ENCODE measurements at places on chromosomes 3 and 15. TPM values are rescaled to one million over a fixed set of nuclear protein-coding genes. Genes with fewer than 3 reads are reported as not detected.

GRCh38 chr3:187211532-187212195 is 14.4 kb downstream of the RTP1 start:
- H3K27me3 ChIP-seq = no peaks in the 10 kb centered on the region
- peaks cover 6% of the 10 kb centered on the region for H3K4me1 ChIP-seq
- no peaks in the 10 kb centered on the region for H3K36me3 ChIP-seq
- H3K4me3 ChIP-seq = no peak overlapping the region

GRCh38 chr3:124282751-124283651 is 291.1 kb upstream of the ROPN1 start:
- H3K27me3 ChIP-seq = no peaks in the 10 kb centered on the region
- H3K27ac ChIP-seq = no peak overlapping the region
- H3K4me1 ChIP-seq = peaks cover 2% of the 10 kb centered on the region
- no peak for DNase-seq
- H3K4me3 ChIP-seq = no peak overlapping the region

GRCh38 chr3:11982341-11982941 is 21.7 kb upstream of the SYN2 start:
- H3K4me3 ChIP-seq = no peak overlapping the region
- H3K27ac ChIP-seq = no peak overlapping the region
- no peaks in the 10 kb centered on the region for H3K27me3 ChIP-seq
- no peak for DNase-seq
- no peaks in the 10 kb centered on the region for H3K36me3 ChIP-seq

DNA sequence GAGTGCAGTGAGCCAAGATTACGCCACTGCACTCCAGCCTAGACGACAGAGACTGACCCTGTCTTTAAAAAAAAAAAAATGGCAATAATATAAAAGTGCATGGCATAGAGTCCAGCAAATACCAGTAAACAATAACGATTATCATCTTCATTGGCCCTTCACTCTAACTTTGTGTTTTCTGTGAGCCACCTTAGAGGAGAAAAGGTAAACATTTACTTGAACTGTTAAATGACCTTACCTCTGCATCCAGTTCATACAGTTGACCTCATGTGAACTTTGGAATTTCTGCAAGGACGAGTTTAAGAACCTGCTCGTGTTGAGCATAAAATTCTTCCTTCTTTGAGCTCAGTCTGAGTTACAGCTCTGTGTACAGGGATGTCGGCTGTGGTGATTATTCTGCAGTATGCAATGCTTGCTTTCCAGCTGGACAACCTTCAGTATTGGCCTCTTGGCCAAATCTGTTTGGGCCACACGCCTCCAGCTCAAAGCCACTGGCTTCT is 56.6 kb downstream of the RLBP1 start:
- DNase-seq = no peak
- no peaks in the 10 kb centered on the region for H3K36me3 ChIP-seq
- H3K4me1 ChIP-seq = peaks cover 5% of the 10 kb centered on the region
- no peak overlapping the region for H3K4me3 ChIP-seq

DNA sequence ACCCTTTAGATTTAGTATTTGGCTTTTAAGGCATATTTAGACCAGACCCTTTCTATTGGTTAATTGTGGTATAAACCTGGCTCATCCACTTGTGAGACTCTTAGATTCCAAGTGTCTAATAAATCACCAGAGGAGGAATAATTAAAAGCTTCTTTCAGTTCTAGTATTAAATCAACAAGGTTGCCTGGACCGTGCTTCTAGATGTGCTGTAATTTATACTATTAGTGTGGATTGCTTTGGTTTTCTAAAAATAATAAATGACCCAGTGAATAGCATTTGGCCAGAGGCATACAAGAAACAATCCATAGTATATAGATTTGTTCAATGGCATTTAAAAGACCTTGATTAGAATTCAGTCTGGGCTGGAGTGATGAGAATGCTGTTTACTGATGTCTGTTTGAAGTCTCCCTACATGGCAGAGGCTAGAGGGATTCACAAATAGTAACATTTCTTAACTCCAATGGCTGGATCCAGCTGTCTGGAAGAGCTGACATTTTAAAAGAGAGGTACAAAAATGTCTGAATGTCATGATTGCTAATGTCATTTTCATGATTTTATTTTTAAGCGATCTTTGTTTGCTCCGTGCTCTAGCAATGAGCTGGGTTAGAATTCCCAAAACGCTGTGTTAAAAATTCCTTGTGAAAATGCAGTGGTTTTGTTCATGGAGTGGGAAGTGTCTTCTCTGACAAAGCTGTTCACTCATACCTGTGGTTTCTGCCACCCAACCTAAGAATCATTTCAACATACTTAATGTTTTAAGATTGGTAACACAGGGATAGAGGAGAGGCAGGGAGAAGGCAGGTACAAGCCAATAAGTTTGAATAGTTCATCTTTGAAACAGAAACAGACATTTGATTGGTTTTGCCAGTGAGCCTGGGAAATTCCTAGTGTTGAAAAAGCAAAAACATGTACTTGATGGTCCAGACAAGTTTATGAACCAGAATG is 89.9 kb downstream of the RBMS3 start:
- no peak for DNase-seq
- H3K27ac ChIP-seq = no peak overlapping the region
- H3K27me3 ChIP-seq = no peaks in the 10 kb centered on the region
- no peak overlapping the region for H3K4me3 ChIP-seq
- no peaks in the 10 kb centered on the region for H3K36me3 ChIP-seq

Gene ZNF619
- total RNA-seq = 6.6 TPM

All from ovary (tissue), 10 donors.